Skeletal muscle cell (primary cell): ENCODE measurements at places on chromosomes 12 and 14.

GRCh38 chr12:51937926-51938325 lies 13.6 kb upstream of the ACVR1B start:
- DNase-seq: no peak

GRCh38 chr12:10372559-10372958 lies 17.3 kb downstream of the KLRK1 start:
- no peak for DNase-seq

GRCh38 chr12:68876461-68876860 lies 56.5 kb downstream of the CPM start:
- DNase-seq: no peak

- no peak for DNase-seq
These were observed 23.8 kb downstream of the JAG2 start for GRCh38 chr14:105144666-105145380.

GRCh38 chr12:126798449-126798848 lies 1468.5 kb upstream of the TMEM132C start:
- no peak for DNase-seq
